ENCODE measurements at places on chromosomes 2 and 18. TPM values are rescaled to one million over a fixed set of nuclear protein-coding genes. Genes with fewer than 3 reads are reported as not detected.

Gene TCF7L1
- polyA plus RNA-seq = 0.46 TPM

Gene NABP1
- 5.9 TPM for polyA plus RNA-seq

- no peak for DNase-seq
Observed at GRCh38 chr2:12343141-12343540, 373.6 kb upstream of the TRIB2 start.

GRCh38 chr2:43511199-43511598 is 84.6 kb downstream of the THADA start:
- DNase-seq = no peak

DNA sequence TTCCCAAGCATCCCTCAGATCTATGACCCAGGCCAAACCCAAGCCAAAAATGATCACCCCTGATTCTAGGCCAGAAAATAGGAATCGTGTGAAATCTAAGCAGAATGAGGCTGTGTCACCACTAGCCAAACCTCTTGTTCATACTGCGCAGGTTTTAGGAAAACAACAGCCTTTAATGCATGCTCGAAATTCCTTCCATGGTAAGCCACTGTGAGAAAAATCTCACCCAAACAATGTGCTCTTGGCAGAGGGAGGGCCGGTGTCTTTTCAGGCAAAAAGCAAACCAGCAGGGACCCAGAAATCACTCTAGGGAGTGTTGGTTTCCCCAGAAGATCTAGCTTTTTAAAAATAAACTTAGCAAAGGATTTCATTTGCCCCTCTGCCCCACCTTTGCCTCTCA is 71.2 kb upstream of the FOSL2 start:
- DNase-seq = no peak

DNA sequence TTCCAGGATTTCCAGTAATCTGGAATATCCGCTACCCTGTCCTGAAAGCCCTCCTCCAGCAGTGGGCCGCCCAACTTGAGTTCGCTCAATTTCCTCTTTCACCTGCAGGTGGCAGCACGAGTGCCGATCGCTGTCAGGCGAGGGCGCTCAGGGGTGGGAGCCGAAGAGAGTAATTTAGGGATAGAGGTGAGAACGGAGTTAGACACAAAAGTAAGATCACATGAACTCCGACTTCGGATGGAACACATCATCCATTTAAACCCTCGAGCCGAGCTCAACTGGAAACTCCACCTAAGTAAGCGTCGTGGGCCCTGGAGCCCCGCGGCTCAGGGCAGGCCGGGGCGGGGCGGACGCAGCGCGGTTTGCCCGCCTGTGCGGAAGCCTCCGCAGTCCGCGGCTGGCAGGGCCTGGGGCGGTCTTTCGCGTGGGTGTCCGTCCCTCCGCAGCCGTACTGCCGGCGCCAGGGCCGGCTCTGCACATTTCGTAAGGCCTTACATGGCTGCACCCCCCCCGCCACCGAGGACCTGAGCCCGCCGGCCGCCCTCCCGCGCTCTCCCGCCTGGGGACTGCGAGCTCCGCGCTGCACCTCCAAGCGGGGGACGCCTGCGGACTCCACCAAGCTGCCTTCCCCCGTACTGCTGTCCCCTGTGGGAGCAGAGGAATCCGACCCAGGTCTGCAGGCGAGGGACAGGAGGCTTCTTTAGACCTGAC is 61.2 kb downstream of the SEMA4F start:
- DNase-seq = peak; percentile 88

DNA sequence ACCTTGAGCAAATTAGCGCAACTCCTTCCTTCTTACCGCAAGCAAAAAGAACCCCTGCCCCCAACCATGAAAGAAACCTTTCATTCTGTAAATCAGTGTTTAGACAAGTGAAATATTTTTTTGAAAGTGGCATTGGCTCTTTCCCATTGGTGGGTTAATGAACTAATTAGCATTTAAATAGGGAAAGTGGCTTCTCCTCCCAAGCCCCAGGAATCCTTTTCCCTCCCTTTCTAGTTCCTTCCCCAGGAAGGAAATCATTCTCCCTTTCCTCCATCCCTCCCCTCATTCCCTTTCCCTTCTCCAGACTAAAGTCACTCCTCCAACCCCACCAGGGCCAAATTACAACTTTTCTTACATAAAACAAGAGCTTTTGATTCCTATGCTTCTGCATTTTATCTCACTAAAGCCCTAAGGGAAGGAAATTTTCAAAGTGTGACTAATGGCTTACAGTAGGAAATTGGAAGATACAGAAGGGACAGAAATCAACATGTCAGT is 22.9 kb upstream of the TYMS start:
- DNase-seq = no peak

- no peak for DNase-seq
Observed at GRCh38 chr2:65055422-65056214, 598 bp upstream of the CEP68 start.

All from B cell (primary cell).